Pancreas (tissue), 10 donors: ENCODE measurements at places on chromosomes 4 and X. TPM values are rescaled to one million over a fixed set of nuclear protein-coding genes. Genes with fewer than 3 reads are reported as not detected.
A peak's percentile ranks its signal among the peaks of the same experiment; 100 is the strongest.

- H3K4me3 ChIP-seq, result no peak overlapping the region
- no peaks in the 10 kb centered on the region for H3K4me1 ChIP-seq
- DNase-seq, result no peak
- no peak overlapping the region for H3K27ac ChIP-seq
- no peaks in the 10 kb centered on the region for H3K27me3 ChIP-seq
Observed at GRCh38 chr4:25800245-25800644, 62.5 kb downstream of the SEL1L3 start.

GRCh38 chr4:96301715-96302114 lies 461.8 kb downstream of the PDHA2 start:
- H3K4me3 ChIP-seq, result no peak overlapping the region
- no peak for DNase-seq
- no peaks in the 10 kb centered on the region for H3K27me3 ChIP-seq
- H3K4me1 ChIP-seq, result no peaks in the 10 kb centered on the region

DNA sequence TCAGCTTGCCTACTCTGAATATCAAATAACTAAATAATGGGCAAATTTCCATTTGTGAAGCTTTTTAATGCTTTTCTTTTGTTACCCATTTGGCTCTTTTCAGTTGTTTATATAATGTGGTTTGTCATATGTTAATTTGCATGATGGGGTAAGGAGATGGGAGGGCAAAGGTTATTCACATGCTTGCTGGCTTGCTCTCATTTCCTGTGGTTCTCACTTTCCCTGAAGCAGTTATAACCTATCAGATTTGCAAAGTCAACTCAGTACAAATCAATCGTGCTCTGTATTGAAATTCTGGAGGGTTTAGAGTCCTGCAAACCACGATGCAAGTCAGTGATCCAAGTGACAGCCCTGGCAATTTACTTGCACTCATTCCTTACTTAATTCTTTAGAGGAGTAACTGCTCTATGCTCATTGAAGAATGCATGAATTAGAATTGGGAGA lies 711.2 kb downstream of the ADGRL3 start:
- H3K36me3 ChIP-seq, result no peaks in the 10 kb centered on the region
- no peaks in the 10 kb centered on the region for H3K27me3 ChIP-seq
- no peaks in the 10 kb centered on the region for H3K4me1 ChIP-seq

- no peak overlapping the region for H3K27ac ChIP-seq
- H3K4me3 ChIP-seq, result no peak overlapping the region
- no peak for DNase-seq
Observed at GRCh38 chr4:7850489-7850888, 89.2 kb downstream of the AFAP1 start.

GRCh38 chr4:86976801-86977485 lies 42.1 kb downstream of the AFF1 start:
- no peak for DNase-seq
- H3K27me3 ChIP-seq, result no peaks in the 10 kb centered on the region
- peak overlapping the region; percentile 55 for H3K27ac ChIP-seq

DNA sequence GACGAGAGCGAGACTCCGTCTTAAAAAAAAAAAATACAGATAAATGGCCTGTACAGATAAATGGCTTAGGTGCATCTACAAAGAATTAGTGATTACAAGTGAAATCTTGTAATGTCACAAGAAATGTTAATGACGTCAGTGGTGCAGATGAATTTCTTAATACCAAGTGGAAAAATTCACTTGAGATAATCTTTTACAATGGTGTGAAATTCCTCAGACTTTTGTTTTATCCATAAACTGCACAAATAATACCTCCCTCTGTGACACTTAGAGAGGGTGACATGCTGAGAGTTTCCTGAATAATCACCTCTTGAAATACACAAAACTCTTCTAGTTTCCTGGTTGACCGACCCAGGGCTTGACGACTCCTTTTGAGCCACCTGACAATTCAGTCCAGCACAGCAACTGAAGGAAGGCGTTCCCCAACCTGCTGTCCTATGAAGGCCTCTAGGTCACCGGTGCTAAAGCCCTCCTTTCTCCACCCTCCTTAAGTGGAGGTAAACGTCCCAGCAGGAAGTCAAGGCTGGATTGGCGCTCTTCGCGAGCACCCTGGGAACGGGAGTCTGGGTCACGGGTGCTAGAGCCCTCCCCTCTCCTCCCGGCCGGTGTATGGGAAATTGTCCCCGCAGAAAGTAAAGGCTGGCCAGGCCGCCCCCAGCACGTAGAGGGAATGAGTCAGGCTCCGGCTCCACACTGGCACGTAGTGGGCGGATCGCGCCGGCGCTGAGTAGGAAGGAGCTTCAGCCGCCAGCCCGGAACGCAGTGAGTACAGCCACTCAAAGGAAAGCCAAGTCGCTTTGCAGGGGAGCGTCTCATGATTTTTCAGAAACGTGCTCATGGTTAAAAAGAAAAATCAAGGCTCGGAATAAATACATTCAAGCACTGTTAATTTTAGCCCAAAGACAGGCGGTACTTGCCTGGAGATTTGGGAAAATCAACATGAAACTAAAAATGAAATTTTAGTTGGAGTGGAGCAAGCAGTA lies at the start of gene TMEM144:
Gene TMEM144 (plus strand): TSS at position 662 of the 983 bp plus-strand sequence. CDS start 2,182 bp downstream, outside the sequence.
- H3K27ac ChIP-seq, result peak within 1 kb of the TSS; percentile 93
- H3K4me3 ChIP-seq, result peak within 1 kb of the TSS; percentile 41
- no peaks in the 10 kb centered on the region for H3K27me3 ChIP-seq
- H3K4me1 ChIP-seq, result peaks cover 10% of the 10 kb centered on the region
- no peaks in the 10 kb centered on the region for H3K36me3 ChIP-seq

DNA sequence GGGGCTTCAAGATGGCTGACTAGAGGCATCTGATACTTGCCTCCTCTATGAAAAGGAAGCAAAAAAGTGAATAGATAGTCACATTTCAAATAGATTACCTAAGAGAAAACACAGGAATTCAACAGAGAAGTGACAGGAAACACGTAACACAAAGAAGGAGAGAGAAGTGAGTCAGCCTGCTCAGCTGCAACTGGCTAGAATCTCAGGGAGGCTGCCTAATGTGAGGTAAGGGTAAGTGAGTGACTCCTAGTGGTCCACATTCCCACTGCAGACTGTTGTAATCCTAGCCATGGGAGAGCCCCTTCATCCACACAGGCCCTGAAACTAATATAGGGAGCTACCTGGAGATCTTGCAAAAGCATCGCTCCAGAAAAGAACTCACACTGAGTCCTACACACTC lies 179.2 kb downstream of the SLC7A11 start:
- H3K27me3 ChIP-seq, result no peaks in the 10 kb centered on the region
- H3K4me3 ChIP-seq, result no peak overlapping the region
- no peak overlapping the region for H3K27ac ChIP-seq
- H3K36me3 ChIP-seq, result no peaks in the 10 kb centered on the region

DNA sequence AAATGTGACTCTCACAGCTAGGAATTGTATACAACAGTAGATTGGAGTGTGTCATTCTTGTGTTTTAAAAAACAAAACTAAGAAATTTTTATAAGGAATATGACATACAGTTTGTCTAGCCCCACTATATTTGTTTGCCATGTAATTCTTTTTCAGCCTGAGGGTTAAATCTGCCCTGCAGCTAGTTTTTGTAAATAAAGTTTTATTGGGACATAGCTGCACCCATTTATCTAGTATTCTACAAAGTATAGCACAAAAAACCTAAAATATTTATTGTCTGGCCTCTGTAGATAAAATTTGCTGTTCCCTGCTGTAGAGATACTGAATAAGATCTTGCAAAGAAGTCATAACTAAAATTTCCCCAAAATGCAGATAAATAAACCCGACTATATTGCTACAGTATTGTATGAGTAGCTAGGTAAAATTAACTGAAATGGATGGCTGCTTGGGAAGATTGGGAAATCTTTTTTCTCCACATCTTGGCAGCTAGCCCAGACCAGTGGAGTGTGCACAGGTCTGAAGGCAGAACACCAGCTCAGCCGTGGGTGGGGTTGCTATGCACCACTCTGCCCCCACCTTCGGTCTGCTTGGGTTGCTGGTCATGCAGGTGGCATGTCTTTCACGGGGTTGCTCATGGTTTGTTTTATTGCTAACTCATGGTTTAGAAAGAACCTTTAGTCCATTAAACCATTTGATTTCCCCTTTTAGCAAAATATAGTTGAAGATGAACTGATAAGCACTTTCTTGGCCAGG lies 127.9 kb downstream of the KLHL8 start:
- no peak overlapping the region for H3K4me3 ChIP-seq
- peak; percentile 71 for DNase-seq
- H3K4me1 ChIP-seq, result peaks cover 16% of the 10 kb centered on the region
- peaks cover 8% of the 10 kb centered on the region for H3K36me3 ChIP-seq
- H3K27ac ChIP-seq, result no peak overlapping the region

GRCh38 chr4:180596888-180597483 lies 1646.2 kb upstream of the TENM3 start:
- H3K4me3 ChIP-seq, result no peak overlapping the region
- no peaks in the 10 kb centered on the region for H3K36me3 ChIP-seq
- no peaks in the 10 kb centered on the region for H3K27me3 ChIP-seq
- DNase-seq, result no peak
- H3K27ac ChIP-seq, result no peak overlapping the region

GRCh38 chr4:173386751-173387150 lies 12.2 kb downstream of the SCRG1 start:
- DNase-seq, result no peak
- no peak overlapping the region for H3K4me3 ChIP-seq
- H3K36me3 ChIP-seq, result no peaks in the 10 kb centered on the region
- H3K27me3 ChIP-seq, result no peaks in the 10 kb centered on the region
- no peaks in the 10 kb centered on the region for H3K4me1 ChIP-seq

DNA sequence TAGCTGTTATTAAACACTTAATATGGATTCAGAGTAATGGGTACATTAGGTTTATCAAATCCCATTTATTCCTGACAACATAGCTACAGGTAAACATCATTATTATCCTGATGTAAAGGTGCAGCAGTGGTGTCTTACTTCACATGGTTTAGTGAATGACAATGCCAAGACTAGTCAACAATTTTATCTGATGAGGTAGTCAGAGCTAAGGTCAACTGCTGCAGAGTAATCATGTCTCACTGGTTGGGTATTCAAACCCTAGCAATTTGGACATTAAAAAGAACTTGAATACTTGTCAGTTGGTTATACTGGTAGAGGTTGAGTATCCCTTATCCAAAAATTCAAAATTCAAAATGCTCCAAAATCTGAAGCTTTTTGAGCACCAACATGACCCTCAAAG lies 117.6 kb downstream of the MAB21L2 start:
- H3K4me1 ChIP-seq, result peaks cover 2% of the 10 kb centered on the region
- no peak overlapping the region for H3K4me3 ChIP-seq

DNA sequence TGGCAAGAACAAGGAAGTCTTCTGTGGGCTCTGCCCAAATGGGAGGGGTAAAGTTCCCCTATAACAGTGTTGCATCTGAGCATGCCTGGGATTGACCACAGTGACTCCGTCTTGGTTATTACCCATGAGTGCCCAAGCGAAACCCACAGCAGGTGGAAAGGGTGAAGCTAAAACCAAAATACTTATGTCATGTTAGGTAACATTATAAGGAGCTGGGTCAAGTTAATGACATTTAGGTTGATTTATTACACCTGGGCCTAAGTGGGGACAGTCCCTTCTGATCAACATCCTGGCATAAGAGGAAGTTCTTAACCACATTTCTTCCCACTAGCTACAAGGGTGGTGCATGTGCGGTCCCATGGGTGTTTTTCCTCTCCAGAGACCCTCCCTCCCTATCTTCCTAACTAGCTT lies 1.3 kb upstream of the ZNF732 start:
- H3K36me3 ChIP-seq, result no peaks in the 10 kb centered on the region
- DNase-seq, result no peak
- H3K4me3 ChIP-seq, result no peak overlapping the region
- no peaks in the 10 kb centered on the region for H3K4me1 ChIP-seq

- H3K4me3 ChIP-seq, result no peak overlapping the region
- H3K27ac ChIP-seq, result peak overlapping the region; percentile 67
- peaks cover 9% of the 10 kb centered on the region for H3K4me1 ChIP-seq
Observed at GRCh38 chr4:140095694-140096482, 58.1 kb downstream of the MAML3 start.

DNA sequence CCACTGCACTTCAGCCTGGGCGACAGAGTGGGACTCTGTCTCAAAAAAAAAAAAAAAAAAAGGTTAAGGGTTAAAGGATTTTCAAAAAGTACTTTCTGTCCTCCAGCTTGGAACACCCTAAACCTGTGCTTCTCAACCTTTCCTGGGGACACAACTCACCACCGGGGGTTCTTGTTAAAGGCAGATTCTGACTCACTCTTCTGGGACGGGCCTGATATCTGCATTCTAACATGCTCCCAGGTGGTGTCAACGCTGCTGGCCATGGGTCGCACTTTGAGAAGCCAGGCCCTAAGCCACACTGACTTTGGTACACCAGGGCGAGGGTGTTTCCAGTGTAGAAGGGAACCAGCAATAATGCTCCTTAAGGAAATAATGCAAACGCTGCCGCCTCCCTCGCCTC lies 46.1 kb downstream of the AFAP1 start:
- no peaks in the 10 kb centered on the region for H3K27me3 ChIP-seq
- no peaks in the 10 kb centered on the region for H3K4me1 ChIP-seq
- H3K4me3 ChIP-seq, result no peak overlapping the region
- H3K36me3 ChIP-seq, result no peaks in the 10 kb centered on the region

- H3K4me3 ChIP-seq, result no peak overlapping the region
- H3K4me1 ChIP-seq, result no peaks in the 10 kb centered on the region
- H3K27me3 ChIP-seq, result no peaks in the 10 kb centered on the region
- no peak for DNase-seq
- no peak overlapping the region for H3K27ac ChIP-seq
Observed at GRCh38 chr4:77036206-77036605, 39.6 kb downstream of the CCNI start.

GRCh38 chr4:176034936-176035335 lies 30.7 kb upstream of the WDR17 start:
- no peaks in the 10 kb centered on the region for H3K4me1 ChIP-seq
- H3K27ac ChIP-seq, result no peak overlapping the region
- H3K4me3 ChIP-seq, result no peak overlapping the region
- no peak for DNase-seq
- no peaks in the 10 kb centered on the region for H3K27me3 ChIP-seq
- H3K36me3 ChIP-seq, result no peaks in the 10 kb centered on the region

- no peaks in the 10 kb centered on the region for H3K27me3 ChIP-seq
- no peak for DNase-seq
- no peaks in the 10 kb centered on the region for H3K4me1 ChIP-seq
- H3K36me3 ChIP-seq, result no peaks in the 10 kb centered on the region
Observed at GRCh38 chrX:3589474-3589873, 124.0 kb downstream of the PRKX start.

GRCh38 chrX:12210971-12211370 lies 72.7 kb downstream of the FRMPD4 start:
- no peak overlapping the region for H3K4me3 ChIP-seq
- no peaks in the 10 kb centered on the region for H3K27me3 ChIP-seq
- DNase-seq, result no peak
- H3K4me1 ChIP-seq, result no peaks in the 10 kb centered on the region
- H3K36me3 ChIP-seq, result no peaks in the 10 kb centered on the region

- H3K4me3 ChIP-seq, result no peak overlapping the region
- DNase-seq, result no peak
- no peaks in the 10 kb centered on the region for H3K36me3 ChIP-seq
- H3K4me1 ChIP-seq, result no peaks in the 10 kb centered on the region
Observed at GRCh38 chr4:11367371-11367770, 61.3 kb downstream of the HS3ST1 start.

Gene NXF2B
- polyA plus RNA-seq, result 0.23 TPM

Gene DDX53
- not detected for polyA plus RNA-seq

Gene TGIF2LX
- polyA plus RNA-seq, result not detected

Gene ADH1A
- polyA plus RNA-seq, result 2.1 TPM

Gene UGT2B11
- polyA plus RNA-seq, result not detected

Gene FGF13
- 1.2 TPM for polyA plus RNA-seq

Gene GRIA2
- polyA plus RNA-seq, result 1.1 TPM

Gene GSPT2
- 5.4 TPM for polyA plus RNA-seq

Gene FAT1
- 16.9 TPM for polyA plus RNA-seq
